ENCODE measurements at places on chromosomes 11 and 22. TPM values are rescaled to one million over a fixed set of nuclear protein-coding genes. Genes with fewer than 3 reads are reported as not detected.

KCNK4 gene
- polyA plus RNA-seq = 0.09 TPM

ANKRD42 gene
- 9.4 TPM for polyA plus RNA-seq

PHOX2A gene
- polyA plus RNA-seq = 8.3 TPM

KRTAP5-11 gene
- 0.19 TPM for polyA plus RNA-seq

LRRC56 gene
- 2.4 TPM for polyA plus RNA-seq

C11orf97 gene
- polyA plus RNA-seq = not detected

RASGRP2 gene
- polyA plus RNA-seq = 10.7 TPM

VPREB1 gene
- polyA plus RNA-seq = 0.24 TPM

BDNF gene
- 1.4 TPM for polyA plus RNA-seq

FGF4 gene
- 0.03 TPM for polyA plus RNA-seq

FGF19 gene
- polyA plus RNA-seq = 0.04 TPM

PKDREJ gene
- polyA plus RNA-seq = 0.69 TPM

CASP12 gene
- 0.49 TPM for polyA plus RNA-seq

TRIM51 gene
- polyA plus RNA-seq = not detected

LINC01488 gene
- polyA plus RNA-seq = 0.09 TPM

GP1BB gene
- 4.4 TPM for polyA plus RNA-seq

All from large intestine (tissue), 12 donors.